ENCODE measurements at places on chromosomes 6 and 20.

DNA sequence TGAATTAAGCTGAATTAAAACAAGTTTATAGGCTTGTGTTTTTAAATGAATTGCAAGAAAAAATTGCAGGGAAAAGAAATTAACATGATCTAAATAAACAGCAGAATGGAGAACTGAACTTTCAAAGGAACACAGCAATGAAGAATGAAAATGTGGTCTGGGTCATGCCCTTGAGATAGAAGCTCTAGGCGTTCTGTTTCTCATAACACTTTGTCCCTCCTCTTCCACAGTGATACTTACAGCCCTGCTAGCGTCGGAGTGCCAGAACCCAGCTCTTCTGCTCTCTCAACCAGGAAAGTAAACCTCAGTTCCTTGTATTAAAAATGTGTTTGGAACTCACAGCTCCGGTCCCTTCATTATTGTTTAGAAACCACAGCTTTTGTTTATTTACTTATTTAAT lies 11.4 kb downstream of the HMGCLL1 start:
- H3K36me3 ChIP-seq = no peaks in the 10 kb centered on the region
- no peak overlapping the region for H3K4me3 ChIP-seq
- H3K4me1 ChIP-seq = no peaks in the 10 kb centered on the region
- no peak overlapping the region for H3K27ac ChIP-seq

DNA sequence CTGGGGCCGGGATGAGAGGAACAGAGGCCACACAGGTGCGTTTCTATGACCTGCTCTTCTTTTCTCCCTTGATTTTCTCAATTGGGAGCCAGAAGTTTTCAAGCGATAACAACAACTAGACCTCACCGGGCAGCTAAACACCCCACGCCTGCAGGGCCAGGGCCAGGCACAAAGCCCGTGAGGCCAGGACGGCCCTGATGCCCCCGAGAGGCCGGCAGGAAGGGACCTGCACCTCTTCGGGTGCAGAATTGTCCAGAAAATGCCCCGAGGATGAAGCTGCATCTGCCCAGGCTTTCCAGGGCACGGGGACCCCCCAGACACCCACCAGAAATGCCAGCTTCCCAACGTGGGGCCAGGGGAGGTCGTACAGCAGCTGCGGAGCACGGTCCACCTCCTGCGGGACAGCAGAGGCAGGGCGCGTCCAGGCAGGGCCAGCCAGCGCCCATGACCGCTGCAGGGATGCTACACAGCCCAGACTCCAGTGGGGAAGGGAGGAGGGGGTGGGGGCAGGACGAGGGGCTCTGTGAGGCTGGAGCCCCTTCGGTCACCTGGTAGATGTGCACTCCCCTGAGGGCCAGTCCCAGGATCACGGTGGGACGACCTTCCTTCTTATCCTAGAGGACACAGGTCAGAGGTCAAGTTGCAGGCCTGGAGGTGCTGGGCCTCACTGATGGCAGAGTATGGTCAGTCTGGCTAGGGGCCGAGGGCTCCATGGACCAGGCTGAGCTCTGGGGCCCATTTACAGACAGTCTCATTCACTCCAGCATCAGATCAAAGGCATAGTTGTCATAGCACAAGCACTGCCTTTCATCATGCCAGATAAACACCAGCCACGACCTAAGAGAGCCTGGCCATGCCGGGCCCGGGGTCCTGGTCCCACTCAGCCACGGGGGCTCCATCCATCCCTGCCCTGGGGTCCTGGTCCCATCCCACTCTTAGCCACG lies 16.4 kb downstream of the FRMD1 start:
- no peak overlapping the region for H3K27ac ChIP-seq
- no peak for DNase-seq
- H3K4me1 ChIP-seq = no peaks in the 10 kb centered on the region
- H3K36me3 ChIP-seq = no peaks in the 10 kb centered on the region

DNA sequence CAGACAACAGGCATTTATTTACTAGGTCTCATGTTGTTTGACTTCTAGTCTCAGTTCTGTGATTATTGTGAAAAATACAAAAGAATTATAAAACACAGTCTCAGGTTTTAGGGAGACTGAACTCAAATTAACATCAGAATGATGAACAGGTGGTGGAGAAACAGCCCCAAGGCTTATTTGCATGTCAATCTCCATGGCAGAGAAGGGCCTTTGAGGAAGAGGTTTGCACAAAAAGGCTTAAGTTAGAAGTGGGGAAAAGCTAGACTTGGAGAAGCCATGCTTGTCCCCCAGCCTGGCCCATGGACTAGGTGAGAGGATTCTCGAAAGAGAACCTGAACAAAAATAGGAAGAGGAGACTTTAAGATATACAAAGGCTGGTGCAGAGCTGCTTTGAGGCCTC lies 183.3 kb downstream of the EDN1 start:
- no peaks in the 10 kb centered on the region for H3K4me1 ChIP-seq
- no peak overlapping the region for H3K27ac ChIP-seq
- no peak overlapping the region for H3K4me3 ChIP-seq
- no peak for DNase-seq
- peaks cover 6% of the 10 kb centered on the region for H3K27me3 ChIP-seq
- no peaks in the 10 kb centered on the region for H3K36me3 ChIP-seq

GRCh38 chr6:157695301-157696040 lies 127.6 kb upstream of the SNX9 start:
- H3K4me3 ChIP-seq = no peak overlapping the region
- peaks cover 5% of the 10 kb centered on the region for H3K27me3 ChIP-seq
- H3K36me3 ChIP-seq = no peaks in the 10 kb centered on the region
- DNase-seq = no peak
- no peaks in the 10 kb centered on the region for H3K4me1 ChIP-seq
